ENCODE measurements at places on chromosomes 3 and 15. TPM values are rescaled to one million over a fixed set of nuclear protein-coding genes. Genes with fewer than 3 reads are reported as not detected.
A peak's percentile ranks its signal among the peaks of the same experiment; 100 is the strongest.

DNA sequence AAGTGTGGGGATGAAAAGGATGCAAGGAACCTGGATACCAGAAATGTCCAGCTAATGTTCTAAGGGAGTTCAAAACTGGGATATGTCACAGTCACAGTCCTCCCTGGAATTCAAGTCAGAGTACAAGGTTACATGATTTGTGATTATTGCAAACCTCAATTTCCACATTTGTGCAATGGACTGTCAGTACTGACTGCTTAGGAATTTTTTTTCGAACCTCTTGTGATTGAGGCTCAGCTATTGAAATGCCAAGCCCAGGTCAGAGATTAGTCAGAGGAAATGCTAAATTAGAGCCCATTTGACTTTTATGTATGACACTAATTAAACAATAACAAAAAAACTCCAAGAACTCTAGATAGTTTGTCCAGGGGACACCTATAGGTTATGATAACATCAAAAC lies 210.2 kb downstream of the THSD4 start:
- no peak for DNase-seq

DNA sequence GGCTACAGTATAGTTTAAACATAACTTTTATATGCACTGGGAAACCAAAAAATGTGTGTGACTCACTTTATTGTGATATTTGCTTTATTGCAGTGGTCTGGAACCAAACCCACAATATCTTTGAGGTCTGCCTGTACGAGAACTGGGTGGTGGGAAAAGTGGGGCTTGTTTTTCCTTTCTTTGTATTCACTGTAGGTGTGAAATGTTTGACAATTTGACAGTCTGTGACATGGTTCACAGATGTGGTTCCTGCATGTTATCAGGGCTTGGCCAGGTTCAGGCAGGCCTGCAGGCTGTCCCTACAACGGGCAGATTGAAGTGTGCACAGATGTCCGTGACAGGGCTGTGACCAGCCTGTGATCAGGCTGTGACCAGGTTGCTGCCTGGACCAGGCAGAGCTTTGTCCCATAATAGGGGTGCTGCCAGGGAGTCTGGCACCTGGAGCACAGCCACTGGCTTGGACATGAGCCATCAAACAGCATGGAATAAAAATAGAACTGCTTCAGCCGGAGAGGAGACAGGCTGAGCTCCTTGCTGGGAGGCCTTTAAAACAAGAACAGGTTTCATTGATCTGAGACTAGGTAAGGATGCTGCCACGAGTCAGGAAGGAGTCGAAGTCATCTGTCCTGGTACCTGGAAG lies 61.0 kb downstream of the KLF13 start:
- DNase-seq, result peak; percentile 73

- no peak for DNase-seq
Observed at GRCh38 chr3:23496165-23496564, 293.0 kb downstream of the UBE2E2 start.

GRCh38 chr15:71160976-71161375 lies 45.7 kb downstream of the THSD4 start:
- no peak for DNase-seq

DNA sequence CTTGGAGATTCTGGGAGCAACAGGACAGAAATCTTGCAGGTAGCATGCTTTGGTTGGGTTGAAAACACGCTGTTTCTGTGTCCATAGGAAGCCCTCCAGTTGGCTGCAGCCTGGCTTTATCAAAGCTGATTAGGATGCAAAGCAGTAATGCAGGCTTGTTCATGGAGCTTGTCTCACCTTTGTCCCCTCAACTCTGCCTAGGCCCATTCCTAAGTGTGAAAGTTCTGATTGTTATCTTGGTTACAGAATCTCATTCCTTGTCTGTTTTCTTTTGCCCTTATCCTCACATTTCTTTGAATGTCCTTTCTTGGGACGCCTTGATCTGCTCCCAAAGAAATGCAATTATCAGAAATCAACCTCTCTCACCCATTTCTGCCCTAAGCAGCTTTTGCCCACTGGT lies 83.5 kb downstream of the IL20RB start:
- no peak for DNase-seq

GRCh38 chr3:51963951-51964451 lies 3.3 kb downstream of the PCBP4 start:
- no peak for DNase-seq

DNA sequence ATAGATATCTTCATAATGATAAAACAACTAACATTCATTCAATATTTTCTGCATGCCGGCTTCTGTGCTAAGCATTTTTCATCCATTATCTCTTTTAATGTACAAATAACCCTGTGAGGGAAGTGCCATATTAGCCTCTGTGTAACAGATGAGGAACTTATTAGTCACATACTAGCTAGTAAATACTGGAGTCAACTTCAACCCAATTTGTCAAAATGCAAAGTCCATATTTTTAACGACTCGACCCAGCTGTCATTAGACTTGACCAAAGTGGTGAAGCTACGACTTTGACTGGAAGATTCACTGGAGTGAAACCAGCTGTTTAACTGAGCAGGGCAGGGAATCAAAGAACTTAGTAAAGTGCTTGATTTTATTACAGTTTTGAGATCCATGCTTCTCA lies 41.6 kb downstream of the PARP15 start:
- no peak for DNase-seq

DNA sequence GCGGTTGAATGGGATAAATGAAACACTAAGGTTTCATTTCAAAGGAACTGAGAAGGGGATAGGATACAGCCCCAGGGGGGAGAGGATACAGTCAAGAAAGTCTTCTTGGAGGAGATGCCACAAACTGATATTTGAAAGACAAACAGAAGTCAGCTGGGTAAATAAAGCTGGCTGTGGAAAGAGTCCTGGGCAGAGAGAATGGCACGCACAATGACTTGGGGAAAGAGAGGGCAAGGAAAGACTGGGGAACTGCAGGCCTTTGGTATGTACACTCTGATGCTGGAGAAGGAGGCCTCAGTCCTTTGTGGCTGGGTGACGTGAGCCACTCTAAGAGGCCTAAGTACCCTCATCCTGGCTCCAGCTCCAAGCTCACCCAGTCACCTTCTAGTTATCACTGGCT lies 45.2 kb upstream of the LMCD1 start:
- DNase-seq, result no peak

DNA sequence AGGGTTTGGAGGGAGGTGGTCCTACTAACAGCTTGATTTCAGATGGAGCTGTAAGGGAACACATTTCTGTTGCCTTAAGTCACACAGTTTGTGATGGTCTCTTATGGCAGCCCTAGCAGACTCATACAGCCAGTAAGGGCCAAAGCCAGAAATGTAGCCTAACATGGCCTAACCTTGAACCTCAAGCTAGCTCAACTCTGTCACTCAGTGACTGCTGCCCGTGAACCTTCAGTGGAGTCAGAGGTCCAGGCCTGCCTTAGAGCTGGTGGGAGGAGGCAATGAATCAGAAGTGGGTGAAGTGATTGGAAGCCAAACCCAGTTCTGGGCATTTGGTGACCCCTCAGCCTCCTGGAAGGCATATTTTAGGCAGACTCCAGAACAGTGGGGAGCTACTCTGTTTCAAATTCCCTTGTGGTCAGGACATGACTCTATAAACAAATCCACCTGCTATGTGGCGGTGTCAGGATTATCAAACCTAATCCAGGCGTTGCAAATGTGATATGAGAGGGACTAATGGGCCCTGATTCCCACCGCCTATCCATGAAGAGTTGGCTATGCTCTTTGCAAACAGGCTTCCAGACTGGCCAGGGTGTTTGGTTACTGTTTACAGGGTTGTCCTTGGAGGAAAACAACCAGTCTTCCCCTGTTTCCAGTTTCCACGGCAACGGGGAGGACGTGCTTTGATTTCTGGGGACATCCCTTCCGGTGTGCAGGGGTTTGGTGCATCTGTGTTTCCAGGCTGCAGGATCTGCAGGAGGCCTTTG lies 105.9 kb upstream of the AGBL1 start:
- no peak for DNase-seq

DNA sequence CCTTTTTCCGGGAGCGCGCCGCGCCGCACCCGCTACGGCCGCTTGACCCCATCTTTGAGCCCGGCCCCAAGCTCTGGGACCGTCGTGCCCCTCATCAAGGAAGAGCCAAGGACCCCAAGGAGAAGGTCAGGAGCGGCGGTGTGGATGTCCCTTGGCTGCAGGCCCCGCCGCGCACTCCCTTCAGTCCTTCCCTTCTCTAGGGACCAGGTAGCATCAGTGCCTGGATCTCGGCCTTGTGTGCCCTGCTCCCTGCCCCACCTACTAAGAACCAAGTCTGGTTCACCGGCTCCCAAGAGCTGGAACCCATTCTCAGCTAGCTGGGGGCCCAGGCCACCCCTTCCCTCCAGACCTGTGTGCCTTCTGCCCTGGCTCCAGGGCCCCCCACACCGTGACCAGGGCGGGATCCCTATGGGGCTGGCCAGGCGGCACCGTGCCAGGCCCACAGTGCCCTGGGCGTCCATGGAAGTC lies 69.3 kb upstream of the CGNL1 start:
- DNase-seq, result no peak

The RYR3 gene
- 0.11 TPM for total RNA-seq

The NANOGP8 gene
- total RNA-seq, result not detected

The SETD5 gene
- total RNA-seq, result 49.4 TPM

The CTXND1 gene
- 0.59 TPM for total RNA-seq

The DLEC1 gene
- 0.35 TPM for total RNA-seq

The SERINC4 gene
- not detected for total RNA-seq

The CD276 gene
- total RNA-seq, result 31.2 TPM
